H7 (cell line): ENCODE measurements at places on chromosomes 3 and 15. TPM values are rescaled to one million over a fixed set of nuclear protein-coding genes. Genes with fewer than 3 reads are reported as not detected.

DNA sequence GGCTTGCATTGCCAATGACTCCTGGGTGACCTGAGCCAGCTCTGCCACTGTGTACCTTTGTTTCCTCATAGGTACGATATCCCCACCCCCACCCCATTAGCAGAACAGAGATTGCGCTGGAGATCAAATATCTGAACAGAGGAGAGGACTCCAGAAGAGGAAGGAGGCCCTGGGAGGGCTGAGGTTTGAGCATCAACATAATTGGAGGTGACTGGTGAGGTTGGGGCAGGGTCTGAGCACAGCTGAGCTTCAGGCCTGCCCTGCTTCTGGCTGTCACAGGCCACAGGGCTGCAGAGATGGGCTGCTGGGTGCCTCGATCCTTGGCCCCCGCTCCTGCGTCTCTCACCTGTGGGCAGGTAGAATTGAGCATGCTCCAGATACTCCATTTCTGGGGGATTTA is 21.3 kb upstream of the CACNA2D2 start:
- no peak for DNase-seq

DNA sequence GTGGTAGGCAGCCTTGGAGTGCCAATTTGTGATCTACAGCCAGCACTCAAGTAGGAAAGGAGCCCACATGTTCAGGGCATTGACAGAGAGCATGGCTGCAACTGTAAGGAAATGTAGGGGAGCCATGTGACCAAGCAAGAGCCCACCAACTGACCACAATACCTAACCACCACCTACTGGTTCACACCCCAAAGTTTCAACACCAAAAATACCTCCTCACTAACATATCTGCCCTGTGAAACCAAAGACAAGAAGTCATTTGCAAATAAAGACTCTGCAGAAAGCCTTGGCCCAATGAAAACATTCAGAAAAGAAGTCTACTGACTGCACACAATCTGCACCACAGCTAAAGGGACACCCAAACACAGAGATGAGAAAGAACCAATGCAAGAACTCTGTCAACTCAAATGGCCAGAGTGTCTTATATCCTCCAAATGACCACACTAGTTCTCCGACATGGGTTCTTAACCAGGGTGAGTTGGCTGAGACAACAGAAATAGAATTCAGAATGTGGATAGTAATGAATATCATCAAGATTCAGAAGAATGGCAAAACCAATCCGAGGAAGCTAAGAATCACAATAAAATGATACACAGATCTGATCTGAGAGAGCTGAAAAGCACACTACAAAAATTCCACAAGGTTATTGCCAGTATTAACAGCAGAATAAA is 40.6 kb downstream of the SLC9C1 start:
- no peak for DNase-seq

GRCh38 chr15:62519900-62520299 is 354.8 kb upstream of the C2CD4B start:
- DNase-seq = no peak

The XCR1 gene
- not detected in 2 replicates for total RNA-seq

GRCh38 chr3:188534633-188535032 is 380.7 kb downstream of the LPP start:
- no peak for DNase-seq

GRCh38 chr3:11558411-11558903 is 85.3 kb downstream of the VGLL4 start:
- peak; percentile 35 for DNase-seq

- peak; percentile 88 for DNase-seq
Measured at GRCh38 chr15:28021281-28022039, 77.7 kb downstream of the OCA2 start.

The MAGEL2 gene
- 1.1 and 1.7 TPM in 2 replicates for total RNA-seq

- DNase-seq = no peak
Measured at GRCh38 chr3:175246766-175247165, 387.6 kb downstream of the NAALADL2 start.

The CNTN4 gene
- 1.00 and 2.3 TPM in 2 replicates for total RNA-seq

- no peak for DNase-seq
Measured at GRCh38 chr3:52555056-52555455, 18.7 kb downstream of the UQCC5 start.

The SYNPR gene
- total RNA-seq = 0.24 and 1.4 TPM in 2 replicates

DNA sequence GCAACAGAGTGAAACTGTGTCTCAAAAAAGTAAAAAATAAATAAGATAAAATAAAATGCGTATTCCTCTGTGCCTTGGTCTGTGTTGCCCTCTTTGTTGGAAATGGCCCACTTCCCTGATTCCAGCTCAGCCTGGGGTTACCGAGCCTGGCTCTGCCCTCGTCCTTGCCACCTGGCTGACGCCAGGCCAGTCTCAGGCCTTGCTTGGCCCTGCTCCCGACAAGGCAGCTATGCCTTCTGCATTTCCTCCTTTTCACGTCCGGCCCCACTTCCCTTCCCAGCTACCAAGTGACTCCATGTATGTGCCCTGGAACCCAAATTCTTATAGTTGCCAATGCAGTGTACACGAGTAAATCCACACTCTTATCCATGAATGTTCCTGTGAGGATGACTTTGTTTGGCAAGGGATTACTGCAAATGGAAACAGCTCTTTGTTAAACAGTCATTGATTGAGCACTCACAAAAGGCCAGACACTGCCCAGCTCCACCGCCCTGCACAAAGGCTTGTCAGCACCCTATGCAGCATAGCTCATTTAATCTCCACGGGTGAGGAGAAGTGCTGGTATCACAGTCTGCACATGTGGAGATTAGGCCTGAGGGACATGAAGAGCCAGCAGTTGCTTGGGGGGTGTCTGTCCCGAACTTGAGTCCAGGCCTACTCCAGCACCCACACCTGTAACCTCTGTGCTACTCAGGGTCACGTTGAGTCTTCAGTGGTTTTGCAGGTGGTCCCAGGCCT is 25.1 kb downstream of the SPSB4 start:
- no peak for DNase-seq

DNA sequence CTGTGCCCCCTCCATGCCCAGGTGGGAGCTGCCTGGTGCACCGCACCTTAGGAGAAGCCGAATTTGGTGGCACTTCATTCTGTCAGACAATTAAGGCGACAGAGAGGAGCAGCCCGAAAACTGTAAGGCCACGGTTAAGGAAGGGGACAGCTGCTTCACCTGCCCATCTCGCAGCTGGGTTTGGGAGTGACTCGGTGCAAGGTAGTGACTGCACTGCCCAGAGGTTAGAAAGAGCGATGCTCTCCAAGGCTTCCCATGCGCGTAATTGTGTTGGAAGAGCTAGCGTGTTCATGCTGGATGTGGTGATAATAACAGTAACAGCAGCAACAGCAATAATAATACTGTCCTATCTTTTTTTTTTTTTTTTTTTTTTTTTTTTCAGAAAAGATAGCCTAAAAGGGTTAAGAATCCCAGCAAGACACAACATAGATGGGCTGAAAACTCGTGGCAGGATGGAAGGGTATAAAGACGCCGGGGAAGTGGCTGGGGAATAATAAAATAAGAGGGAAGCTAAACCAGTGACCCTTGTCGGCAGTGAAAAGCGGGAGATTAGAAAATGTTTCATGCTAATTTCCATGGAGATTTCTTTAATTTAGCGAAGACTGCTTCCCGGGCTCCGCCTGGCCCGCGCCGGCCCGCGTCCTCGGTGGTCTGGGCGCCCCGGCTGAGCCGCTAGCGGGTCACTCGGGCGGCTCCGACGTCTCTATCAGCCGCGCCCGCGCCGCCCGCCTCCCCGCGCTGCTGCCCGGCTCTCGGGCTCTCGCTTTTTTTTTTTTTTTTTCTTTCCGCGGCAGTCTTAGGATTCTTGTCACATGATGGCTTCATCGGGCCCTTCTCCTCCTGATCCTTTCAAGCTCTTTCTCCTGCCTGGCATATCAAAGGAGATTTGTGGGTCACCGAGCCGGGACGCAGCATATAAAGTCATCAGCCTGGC is 617.1 kb downstream of the NR2F2 start:
- peak; percentile 77 for DNase-seq

The CFAP92 gene
- 0.87 and 1.7 TPM in 2 replicates for total RNA-seq

The ZNF385D gene
- total RNA-seq = 0.11 and 0.17 TPM in 2 replicates

DNA sequence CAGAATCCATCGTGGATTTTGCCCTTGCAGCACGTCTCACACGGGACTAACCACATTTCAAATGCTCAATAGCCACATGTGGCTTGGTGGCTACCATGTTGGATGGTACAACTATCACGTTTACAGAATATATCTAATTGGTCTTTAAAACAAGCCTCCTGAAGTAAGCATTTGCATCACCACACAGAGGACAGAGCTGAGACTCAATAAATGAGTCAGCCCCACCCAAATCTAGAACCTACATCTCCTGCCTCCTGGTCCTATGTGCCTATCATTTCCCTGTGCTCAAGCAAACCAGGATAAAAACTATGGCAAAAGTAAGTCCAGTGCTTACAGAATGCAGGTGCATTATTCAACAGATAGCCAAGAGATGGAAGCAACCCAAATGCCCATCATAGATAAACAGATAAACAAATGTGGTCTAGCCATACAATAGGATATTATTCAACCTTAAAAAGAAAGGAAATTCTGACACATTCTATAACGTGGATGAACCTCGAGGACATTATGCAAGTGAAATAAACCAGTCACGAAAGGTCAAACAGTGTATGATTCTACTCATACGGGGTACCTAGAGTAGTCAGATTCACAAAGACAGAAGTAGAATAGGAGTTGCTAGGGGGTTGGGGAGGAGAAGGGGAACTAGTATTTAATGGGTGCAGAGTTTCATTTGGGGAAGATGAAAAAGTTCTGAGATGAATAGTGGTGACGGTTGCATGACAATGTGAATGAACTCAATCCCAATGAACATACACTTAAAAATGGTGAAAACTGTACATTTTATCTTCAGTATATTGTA is 43.9 kb downstream of the SRGAP3 start:
- no peak for DNase-seq
